ENCODE measurements at places on chromosomes 1 and 21.

- DNase-seq: no peak
These were observed 20.3 kb downstream of the ENO1 start for GRCh38 chr1:8858112-8858668.

DNA sequence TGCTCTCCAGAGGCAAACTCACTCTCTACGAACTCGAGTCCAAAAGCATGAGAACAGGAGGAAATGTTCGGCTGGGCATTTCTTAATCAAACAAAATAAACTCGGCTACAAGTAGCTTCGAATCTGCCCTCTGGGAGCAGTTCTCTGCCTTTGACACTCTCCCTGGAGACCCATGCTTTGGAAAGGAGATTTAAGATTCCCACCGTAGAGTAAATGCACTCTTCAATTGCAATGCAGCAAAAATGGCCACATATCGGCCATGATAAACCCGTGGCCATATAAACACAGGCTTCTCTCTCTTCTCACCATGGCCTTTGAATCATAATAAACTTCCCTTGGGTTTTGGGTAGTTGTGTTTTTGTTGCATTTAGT lies 215.4 kb downstream of the TOMM20 start:
- DNase-seq: no peak

DNA sequence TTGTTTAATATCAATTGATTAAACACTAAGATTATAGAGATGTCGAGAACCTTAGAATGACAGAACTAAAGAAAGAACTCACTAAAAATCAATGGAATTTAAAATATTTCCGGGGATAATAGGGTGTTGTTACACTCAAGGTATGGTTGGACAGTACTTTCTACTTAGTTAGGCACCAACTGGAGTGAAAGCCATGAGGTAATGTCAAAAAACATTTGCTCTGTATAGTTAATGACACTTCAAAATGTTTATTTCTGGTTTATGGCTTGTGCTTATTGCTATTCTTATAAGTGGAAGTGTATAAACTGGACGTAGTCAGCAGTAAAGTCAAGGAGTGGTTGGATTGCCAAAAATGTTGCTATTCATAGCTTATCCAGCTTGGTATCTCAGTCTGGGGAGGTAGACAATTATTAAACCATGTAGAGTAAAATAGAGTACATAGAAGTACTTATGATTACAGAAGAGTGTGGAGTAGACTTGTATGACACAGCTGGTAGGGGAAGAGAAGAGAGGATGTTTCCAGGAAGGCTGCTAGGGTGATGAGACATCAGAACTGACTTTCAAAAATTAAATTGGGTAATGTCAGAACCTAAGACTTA lies 56.5 kb upstream of the BMP8A start:
- DNase-seq: no peak

DNA sequence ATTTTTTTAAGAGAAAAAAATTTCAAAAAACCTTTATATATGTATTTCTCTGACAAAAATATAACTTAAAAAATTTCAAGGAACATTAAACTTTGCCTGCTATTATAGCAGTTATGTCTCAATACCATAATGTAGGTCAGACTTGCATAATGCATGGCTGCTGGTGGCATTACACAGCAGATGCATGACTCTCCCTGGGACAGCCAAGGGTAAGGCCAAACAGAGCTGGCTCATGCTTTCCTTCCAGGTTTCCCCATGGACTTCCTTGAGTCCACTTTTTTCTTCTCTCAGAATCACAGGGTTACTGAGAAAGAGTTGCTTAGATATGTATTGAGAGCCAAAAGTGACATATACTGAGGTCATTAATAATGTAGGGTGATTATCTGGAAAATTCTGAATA lies 43.7 kb downstream of the RHOU start:
- DNase-seq: no peak

- DNase-seq: no peak
These were observed 77.4 kb downstream of the DMRTB1 start for GRCh38 chr1:53536606-53537005.

DNA sequence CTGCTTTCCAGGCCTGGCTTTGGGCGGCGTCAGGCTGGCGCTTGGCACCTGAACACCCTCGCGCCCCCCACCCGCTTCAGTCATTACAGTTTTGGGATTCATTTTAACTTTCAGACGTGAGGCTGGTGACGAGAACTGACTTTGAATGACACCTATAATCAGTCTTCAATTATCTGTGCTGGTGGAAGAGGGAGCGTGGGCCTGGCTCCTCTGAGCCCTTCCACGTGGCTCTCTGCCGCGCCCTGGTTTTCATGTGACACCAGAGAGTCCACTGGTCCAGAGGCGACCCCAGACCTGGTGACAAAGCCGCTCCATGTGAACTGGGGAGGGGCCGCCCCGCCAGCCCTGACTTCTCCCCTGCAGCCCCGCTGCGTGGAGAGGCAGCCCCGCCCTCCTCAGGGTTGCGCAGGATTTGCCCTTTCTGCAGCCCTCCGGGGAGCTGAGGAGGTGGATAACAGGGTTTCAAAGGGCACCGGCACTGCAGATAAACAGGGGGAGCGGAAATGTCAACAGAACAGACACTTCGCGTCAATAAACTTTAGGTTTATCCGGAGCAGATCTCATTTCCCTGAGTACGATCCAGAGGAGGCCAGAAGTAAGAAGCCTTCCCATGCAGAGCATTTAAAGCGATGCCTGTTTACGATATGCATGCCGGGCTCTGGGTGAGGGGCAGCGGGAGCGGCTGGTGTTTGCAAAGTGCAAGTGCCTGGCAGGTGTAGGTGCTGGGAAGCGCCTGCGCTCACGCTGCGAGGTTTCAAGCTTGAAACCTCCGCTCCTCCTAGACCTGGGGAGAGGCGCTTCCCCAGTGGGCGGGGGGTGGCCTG lies 56.4 kb downstream of the AJAP1 start:
- no peak for DNase-seq

DNA sequence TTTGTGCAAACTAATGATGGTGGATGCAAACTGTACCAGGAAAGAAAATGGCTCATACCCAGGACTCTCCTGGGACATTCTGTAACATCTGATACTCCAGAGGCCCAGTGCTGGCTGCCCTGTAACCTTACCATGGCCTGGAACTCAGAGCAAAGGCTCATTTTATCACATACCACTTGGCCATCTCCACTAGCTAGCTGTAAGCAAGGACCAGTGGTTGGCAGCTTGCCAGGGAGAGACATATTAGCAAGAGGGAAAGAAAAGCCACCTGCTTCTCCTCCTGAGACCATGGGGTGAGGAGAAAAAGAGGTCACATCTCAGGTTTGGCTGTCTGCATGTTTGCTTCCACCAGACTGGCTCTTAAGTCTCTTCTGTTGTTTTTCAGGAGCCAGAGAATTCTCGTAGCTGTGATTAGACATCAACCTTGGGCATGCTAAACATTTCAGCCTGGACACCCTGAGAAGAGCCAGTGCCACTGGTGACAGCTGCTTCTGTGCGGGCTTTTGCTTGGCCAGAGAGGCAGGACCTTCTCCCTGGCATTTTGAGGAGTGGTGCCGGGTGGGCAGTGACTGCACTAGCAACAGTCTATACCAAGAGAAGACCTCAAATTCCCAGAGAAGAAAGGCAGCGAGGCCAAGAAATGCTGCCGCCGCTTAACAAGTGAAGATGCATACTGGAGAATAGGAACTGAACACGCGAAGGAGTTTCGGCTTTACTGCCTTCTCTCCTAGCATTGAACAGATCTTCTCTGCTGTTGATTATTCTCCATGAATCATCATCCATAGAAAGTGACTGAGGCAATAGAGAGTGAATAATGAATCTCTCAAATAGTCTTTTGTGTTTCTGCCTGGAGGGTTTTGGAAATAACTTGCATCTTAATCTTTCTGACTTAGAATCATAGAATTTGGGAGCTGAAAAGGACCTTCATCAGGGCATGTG lies 6.7 kb upstream of the INKA2 start:
- no peak for DNase-seq

DNA sequence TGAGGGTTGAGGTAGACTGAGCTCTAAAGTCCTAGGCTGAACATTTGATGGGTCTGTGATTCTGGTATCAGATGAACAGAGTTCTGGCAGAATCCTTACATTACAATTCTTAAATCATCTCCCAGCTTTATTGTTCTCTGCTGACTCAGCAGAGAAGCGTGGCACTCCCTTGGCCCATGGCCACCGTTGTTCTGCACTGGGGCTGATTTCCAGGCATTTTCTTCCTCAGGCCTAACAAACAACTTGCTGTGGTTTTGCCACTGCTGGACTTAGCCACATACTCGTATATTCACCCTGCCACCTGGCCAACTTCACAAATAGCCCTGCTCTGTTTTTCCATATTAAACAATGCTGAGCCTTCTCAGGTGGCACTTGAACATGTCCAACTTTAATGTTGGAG lies 223.2 kb downstream of the TNR start:
- no peak for DNase-seq

GRCh38 chr1:68202239-68202832 lies 30.0 kb downstream of the WLS start:
- no peak for DNase-seq

DNA sequence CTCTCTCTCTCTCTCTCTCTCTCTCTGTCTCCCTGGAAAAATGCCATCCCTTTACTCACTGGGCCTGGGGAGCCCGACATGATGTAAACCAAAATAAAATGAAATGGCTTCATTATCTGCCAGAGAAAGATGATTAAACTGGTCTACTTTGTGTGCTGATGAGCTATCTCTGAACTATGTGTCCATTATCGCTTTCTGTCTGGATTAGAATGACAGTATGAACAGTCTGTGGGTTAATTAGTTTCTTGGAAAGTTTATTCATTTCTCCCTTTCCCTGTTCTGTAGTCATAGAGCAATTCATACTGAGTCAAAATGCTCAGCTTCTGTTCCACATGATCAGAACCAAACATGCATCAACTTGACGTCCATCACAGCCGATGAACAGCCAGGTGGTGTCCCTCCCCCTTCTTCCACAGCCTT lies 72.4 kb upstream of the KCND3 start:
- DNase-seq: no peak

GRCh38 chr1:94798462-94798861 lies 21.7 kb upstream of the SLC44A3 start:
- no peak for DNase-seq

DNA sequence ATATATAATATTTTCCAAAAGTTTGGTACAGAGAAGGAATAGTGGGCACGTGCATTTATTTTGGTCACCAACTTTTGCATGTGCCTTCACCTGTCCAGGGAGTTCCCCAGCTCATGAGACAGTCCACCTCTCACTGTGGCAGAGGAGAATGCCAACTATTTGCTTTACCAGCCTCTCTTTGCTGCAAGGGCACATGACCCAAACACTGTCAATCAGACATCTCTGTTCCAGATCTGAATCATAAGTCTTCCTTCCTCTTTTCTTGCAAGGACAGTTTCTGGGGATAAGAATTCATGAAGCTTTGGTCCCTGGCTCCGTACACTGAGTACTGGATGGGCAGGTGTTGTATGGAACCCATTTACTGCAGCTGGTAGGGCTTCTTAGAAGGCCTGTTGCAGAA lies 38.6 kb downstream of the C1orf87 start:
- no peak for DNase-seq

Data from SK-N-DZ (cell line).